ENCODE measurements at places on chromosomes 3 and 15.

DNA sequence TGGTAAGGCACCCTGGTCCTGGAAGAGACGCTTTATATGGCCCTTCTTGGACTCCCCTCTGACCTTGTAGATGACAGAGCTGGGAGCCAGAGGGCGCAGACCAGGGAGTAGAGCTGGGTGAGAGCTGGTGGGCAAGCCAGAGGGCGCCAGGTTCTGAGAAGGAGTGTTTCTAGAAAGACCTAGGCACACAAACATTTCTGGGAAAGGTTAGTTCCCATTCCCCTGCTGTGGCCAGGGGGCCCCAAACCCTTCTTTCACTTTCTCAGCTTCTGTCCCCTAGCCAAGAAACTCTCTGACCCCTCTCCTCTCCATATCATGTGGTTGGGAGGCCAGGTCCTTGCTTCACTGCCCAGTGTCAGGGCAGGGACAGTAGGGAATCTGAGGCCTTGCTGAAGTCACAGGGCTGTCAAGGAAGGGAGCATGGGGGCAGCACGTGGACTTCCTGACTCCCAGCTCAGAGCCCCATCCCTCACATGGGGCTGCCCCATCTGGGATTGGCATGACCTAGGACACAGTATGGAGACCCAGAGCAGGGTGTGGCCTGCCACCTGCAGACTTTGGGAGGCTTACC, 3.6 kb downstream of the HEMK1 start:
- no peak for DNase-seq

DNA sequence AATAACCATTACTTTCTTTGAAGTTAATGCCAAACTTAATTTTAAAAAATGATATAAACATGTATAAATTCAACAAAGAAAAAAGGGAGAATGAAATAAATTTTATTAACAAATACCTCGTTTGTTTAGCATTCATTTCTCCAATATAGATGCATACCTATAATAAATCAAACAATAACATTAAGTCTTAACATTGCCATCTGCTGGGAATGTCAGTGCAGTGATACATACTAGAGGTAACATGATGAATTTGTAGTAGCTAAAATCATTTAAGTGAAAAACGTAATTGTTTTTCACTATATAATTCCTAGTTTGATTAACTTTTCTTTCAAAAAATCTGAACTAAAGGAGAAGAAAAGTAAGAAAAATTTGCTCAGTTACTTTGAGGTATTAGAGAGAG, 340.2 kb upstream of the CBLB start:
- DNase-seq: peak; percentile 3

DNA sequence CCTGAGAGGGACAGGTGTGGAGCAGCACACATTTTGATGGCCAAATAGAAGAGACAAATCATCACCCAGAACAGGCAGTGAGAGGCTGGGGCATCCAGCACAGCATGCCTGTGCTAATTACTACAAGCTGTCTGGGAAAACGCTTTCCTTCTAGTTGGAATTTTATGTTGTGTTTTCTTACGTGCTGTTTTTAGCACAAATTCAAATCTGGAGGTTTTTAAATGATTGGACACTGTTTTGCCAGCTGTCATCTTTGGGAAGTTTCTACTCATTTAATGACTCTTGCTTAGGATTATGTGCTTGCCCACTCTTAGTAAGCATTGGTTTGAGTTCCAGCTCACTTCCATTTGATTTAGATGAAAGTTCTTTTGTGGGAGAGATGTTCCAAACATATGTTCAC, 43.5 kb downstream of the EAF1 start:
- DNase-seq: no peak

- no peak for DNase-seq
These were observed 178.7 kb upstream of the MCTP2 start for GRCh38 chr15:94052711-94053110.

- no peak for DNase-seq
These were observed 176.0 kb upstream of the CRBN start for GRCh38 chr3:3355442-3355841.

GRCh38 chr3:152076148-152076547, 192.6 kb upstream of the MBNL1 start:
- no peak for DNase-seq

GRCh38 chr3:36677331-36678007, 86.9 kb downstream of the DCLK3 start:
- DNase-seq: no peak

GRCh38 chr3:111547631-111548030, 5.6 kb downstream of the CD96 start:
- no peak for DNase-seq

DNA sequence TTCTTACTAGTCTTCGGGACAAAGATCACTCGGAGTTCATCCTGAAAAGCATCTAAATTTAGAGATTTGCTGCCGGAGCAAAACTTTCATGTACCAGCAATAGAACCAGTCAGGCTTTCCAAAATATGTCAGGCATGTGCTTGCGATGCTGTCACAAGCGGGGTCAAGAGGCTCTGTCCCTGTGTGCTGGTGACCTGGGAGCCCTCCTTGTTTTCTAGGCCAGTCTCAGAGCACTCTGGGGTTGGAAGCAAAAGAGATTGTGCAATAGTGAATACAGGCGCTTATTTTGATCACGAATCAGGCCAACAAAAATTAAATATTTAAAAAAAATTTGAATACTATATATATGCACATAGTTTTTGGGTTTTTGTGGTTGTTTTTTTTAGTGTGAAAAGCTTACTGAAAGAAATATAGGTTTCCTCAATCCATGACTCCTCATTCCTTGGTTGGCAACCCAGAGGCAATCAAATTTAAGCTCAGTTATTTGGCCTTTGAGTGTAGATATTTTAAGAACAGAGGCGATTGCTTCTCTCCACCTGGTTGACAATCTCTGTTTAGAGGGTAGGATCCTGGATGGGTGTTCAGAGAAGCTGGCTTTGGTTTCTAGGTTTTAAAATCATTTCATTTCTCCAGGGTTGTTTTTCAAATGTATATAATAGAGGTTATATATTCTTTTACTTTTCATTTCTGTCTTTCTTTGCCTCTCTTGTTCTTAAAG, 8.4 kb upstream of the KLHL24 start:
- DNase-seq: no peak

DNA sequence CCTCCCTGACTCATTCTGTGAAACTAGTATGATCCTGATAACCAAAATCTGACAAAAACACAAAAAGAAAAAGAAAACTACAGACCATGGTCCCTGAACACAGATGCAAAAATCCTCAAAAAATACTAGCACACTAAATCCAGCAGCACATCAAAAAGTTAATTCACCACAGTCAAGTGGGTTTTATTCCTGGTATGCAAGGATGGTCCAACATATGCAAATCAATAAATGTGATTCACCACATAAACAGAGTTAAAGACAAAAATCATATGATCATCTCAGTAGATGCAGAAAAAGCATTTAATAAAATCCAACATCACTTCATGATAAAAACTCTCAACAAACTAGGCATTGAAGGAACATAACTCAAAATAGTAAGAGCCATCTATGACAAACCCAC, 12.8 kb downstream of the SAXO2 start:
- DNase-seq: no peak

GRCh38 chr3:137792626-137793271, 28.6 kb downstream of the SOX14 start:
- no peak for DNase-seq

GRCh38 chr3:30400926-30401325, 205.5 kb upstream of the TGFBR2 start:
- DNase-seq: no peak

GRCh38 chr15:51192521-51193280, 98.0 kb upstream of the TNFAIP8L3 start:
- DNase-seq: peak; percentile 53

DNA sequence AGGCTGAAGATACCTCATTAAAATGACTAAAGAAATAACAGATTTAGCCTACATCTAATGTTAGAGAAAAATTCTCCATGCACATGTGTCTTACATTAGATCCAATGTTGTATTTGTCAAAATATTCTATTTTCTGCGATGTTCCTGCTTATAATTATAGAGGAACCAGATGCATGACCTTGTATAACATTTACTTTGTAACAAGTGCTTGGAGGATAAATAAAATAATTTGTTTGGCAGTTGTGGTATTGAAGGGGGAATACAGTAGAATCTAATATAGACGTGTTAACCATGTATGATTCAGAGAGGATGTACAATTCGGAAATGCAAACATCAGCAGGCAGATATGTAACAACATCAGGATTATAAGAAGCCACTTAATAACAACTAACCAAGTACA, 922.2 kb downstream of the TUSC7 start:
- no peak for DNase-seq

GRCh38 chr3:64058566-64058965, 35.3 kb upstream of the PSMD6 start:
- no peak for DNase-seq

- no peak for DNase-seq
These were observed 101.1 kb downstream of the ADCY5 start for GRCh38 chr3:123347691-123348264.

DNA sequence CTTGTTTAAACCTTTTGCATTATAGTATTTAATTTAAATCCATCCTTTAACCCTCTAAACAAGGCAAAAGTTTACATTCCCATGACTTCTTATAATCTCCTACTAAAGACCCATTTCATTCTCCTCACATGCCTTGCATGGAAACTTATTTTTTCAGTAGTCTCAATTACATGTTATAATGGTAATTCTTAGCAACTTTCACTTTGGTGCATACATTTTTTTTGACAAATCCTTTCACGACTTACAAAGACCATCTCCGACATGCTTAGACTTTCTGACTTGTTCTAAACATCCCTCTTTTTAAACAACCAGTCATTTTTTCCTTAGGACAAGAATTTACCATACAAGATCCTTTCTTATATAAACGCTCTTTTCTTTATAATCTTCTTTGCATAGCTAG, 615.4 kb upstream of the GBE1 start:
- DNase-seq: no peak

DNA sequence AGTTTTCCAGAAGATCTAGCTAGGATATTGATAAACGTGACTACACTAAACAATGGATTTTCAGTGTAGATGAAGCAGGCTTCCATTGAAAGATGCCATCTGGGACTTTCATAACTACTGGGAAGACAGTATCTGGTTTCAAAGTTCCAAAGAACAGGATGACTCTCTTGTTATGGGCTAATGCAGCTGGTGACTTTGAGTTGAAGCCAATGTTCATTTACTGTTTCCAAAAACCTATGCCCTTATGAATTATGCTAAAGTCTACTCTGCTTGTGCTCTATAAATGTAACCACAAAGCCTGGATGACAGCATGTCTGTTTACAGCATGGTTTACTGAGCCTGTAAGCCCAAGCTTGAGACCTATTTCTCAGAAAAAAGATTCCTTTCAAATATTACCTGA, 245.4 kb downstream of the GBE1 start:
- no peak for DNase-seq

GRCh38 chr15:95162967-95163531, 931.7 kb downstream of the MCTP2 start:
- DNase-seq: no peak

Measured in cerebellum (tissue), 4 donors.